CD4-positive, alpha-beta T cell treated with Interleukin-10 for 1 hour (primary cell): ENCODE measurements at places on chromosomes 3 and 15.

GRCh38 chr3:190092250-190092649, 28.4 kb downstream of the P3H2 start:
- DNase-seq = no peak

DNA sequence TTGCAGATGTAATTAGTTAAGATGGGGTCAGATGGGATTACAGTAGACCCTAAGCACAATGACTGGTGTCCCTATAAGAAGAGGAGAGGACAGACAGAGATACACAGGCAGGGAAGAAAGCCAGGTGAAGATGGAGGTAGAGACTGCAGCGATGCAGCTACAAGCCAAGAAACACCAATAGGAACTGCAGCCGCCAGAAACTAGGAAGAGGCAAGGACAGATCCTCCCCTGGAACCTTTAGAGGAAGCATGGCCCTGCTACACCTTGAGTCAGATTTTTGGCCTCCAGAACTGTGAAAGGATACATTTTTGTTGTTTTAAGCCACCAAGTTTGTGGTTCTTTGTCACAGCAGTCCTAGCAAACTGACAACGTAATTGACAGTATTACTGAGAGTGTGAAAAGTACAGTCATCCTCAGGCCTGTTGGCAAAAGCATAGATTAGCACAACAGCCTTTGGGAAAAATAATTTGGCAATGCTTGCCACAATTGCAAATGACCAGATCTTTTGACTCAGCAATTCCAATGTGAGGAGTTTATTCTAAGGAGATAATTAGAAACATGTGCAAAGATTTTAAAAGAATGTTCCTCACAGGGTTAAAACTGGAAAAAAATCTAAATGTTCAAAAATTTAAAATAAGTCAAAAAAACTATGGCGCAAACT, 82.6 kb upstream of the TJP1 start:
- DNase-seq = no peak

DNA sequence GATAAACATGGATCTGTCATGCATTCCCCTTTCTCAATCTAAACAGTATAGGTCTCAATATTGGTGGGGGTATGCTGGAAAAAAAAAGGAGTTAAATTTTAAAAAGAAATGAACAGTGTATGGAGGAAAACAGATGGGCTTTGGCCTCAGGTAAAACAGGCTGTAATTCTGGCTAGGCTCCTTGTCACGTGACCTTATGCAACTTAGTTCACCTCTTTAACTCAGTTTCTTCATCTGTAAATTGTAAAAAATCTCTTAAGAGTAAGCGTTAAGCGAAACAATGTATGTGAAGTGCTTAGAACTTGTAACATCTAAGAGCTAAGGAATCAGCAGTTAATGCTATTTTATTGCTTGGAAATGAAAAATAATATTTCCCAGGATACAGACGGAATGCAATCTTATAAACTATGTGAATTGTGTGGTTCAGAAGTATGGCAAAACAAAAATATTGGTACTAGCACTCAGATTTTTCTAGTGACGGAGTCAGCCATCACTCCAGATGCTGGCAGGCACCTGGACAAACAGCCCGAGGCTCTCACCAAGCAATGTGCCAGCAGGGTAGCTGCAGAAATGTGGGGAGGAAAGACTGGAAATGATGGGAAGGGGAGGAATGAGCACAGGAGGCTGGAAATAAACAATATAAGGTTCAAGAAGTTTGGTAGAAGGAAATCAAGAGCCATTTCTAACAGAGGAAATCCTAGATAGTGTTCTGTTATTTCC, 172.8 kb downstream of the USP13 start:
- no peak for DNase-seq

GRCh38 chr3:57646723-57647122, 46.2 kb downstream of the DENND6A start:
- peak; percentile 28 for DNase-seq

GRCh38 chr15:77507143-77507897, 86.6 kb downstream of the HMG20A start:
- DNase-seq = no peak

GRCh38 chr3:144771381-144771870, 799.8 kb downstream of the DIPK2A start:
- DNase-seq = no peak

DNA sequence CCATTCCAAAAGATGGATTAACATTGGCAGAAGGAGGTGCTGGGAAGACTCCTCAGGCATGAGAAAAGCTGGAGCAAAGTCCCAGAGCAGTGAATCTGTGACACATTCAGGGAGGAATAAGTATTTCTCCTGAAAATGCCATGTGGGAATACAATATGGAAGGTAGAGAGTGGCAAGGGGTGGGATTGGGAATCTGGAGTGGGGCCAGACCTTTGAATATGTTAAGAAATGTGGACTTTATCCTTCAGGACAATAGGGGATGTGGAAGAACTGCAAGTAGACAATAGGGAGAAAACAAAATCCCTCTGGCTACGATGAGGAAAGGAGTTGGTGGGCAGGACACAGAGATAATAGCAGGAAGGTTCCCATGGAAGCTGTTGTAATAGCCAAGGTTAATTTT, 305.6 kb upstream of the TGFBR2 start:
- DNase-seq = no peak

GRCh38 chr3:77906102-77906709, 866.3 kb downstream of the ROBO2 start:
- no peak for DNase-seq

GRCh38 chr15:48396020-48396419, 64.8 kb downstream of the DUT start:
- DNase-seq = no peak

GRCh38 chr15:83320844-83321243, 36.4 kb upstream of the BNC1 start:
- no peak for DNase-seq

GRCh38 chr15:40464595-40465185, 6.1 kb upstream of the CHST14 start:
- no peak for DNase-seq

GRCh38 chr15:64507845-64508244, 47.5 kb downstream of the ZNF609 start:
- DNase-seq = no peak

- no peak for DNase-seq
Observed at GRCh38 chr3:83320726-83321125, 1559.3 kb upstream of the GBE1 start.

DNA sequence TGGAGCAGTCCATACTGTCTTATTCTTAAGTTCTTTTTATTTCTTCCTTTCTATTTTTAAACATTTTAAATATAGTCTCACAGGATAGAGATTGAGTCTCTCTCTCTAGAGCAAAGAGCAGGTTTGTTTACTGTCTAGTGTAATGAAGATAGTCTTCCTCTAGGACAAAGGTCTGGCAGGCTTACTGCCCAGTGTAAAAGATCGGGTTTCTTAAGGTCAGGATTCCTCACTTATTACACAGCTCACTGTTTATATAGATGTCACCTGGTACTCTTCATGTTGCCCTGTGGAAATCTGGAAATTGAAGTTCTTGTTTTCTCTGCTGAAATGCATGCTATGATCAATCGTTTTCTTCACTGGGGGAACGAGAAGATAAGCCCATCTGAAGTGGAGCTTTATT, 76.0 kb downstream of the ZBBX start:
- DNase-seq = no peak

- DNase-seq = no peak
Observed at GRCh38 chr15:29818141-29818540, 4.1 kb downstream of the TJP1 start.

- DNase-seq = no peak
Observed at GRCh38 chr15:55827955-55828354, 85.0 kb upstream of the PRTG start.

GRCh38 chr3:147423798-147424580, 14.8 kb downstream of the ZIC1 start:
- DNase-seq = no peak

DNA sequence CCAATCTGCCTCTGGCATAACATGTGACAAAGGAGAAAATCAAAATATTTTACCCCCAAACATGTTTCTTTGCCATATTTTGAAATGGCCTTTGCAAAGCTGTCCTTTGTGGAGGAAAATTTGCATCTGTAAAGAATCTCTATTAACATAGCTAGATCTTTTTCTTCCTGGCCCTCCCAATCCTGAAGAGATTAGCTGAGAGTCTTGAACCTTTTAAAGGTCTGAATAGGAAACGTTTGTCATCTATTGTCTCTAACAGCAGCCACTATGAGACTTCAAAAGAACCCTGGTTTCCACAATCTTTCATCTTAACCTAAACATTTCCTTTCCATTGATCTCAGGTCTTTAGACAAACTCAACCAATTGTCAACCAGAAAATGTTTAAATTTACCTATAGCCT, 520.9 kb upstream of the TGFBR2 start:
- no peak for DNase-seq

- no peak for DNase-seq
Observed at GRCh38 chr3:180530276-180530675, 71.7 kb upstream of the TTC14 start.
